GM12878 (cell line): ENCODE measurements at places on chromosomes 7 and 10.

DNA sequence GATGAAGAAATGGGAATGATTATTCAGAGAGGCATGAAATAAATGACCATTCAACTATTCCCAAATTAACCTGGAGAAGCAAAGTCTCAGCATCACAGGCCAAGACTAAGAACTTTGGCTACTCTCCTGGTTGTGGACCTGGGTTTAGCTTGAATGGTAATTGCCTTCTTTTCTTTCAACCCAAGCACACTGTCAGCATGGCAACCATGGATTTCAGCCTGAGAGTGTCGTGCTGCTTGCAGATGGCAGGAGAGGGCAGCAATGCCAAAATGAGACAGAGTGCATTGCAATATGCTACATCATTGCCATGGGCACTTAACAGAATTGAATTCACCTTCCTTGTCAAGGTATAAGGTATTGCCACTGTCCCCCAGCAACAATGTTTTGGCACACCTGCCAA is 767.2 kb downstream of the REEP3 start:
- DNase-seq, result no peak

DNA sequence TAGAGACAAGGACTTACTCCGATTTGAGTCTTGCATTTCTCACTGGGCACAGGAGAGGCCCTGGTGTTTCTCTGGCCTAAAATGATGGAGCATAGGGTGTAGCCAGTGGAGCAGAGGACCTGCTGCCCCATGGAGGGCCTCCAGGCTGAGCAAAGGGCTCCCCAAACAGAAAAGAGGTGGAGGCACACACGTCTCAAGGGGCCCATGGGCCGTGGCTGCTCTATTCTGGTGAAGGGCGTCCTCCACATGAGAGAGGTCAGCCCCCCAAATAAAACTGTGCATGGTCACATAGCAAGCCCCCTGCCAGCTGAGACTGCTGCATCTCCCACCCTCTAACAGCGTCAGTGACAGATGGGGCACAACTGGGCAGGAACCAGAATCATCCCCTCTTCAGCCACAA is 41.4 kb downstream of the MYO1G start:
- no peak for DNase-seq

GRCh38 chr7:70667406-70667805 is 464.5 kb upstream of the GALNT17 start:
- no peak for DNase-seq

GRCh38 chr7:139673230-139673629 is 104.6 kb downstream of the HIPK2 start:
- DNase-seq, result peak; percentile 90

- DNase-seq, result no peak
Measured at GRCh38 chr10:86401588-86402282, 35.1 kb upstream of the GRID1 start.

DNA sequence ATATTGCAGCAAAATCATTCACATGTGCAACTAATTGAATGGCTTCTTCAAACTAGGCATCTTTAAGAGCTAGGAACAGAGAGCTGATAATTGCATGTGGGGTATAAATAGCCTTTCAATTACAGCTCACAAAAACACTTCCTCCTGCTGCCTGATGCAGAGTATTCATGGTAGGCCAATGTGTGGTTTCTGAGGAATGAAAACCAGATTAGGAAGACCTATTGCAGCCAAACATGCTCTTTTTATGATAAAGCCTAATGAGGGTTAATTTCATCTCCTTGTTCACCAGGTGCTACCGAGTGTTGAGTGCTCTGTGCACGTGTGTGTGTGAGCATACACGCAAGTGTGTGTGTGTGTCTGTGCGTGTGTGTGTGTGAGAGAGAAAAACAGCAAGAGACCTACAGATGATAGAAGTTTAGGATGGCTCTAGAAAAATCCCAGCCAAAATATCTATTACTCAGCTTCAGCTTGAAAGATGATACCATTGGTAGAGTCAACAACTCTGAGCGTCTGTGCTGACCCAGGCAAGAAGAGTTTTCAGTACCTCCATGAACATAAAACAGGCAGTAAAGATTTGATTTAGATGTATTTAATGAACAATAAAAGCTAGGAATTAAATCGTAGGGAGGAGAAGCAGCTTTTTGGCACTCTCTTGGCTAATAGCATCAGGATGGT is 448.5 kb upstream of the ANKRD30A start:
- no peak for DNase-seq

DNA sequence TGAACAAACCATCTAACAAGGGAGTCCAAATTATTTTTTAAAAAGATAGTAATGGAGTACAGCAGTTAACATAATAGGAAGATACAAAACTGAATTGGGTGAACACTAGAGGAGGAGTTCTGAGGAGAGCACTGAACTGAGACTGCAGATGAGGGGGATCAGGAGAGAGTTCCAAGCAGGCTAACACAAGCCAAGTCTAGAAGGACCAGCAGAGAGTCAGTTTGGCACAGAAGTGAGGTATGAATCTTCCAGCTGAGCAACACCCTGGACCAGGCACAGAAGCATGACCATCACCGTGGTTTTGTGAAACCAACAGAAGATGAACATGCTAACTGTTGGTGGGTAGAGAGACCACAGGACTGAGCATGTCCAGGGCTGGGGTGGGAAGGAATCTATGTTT is 30.8 kb upstream of the PLCE1 start:
- DNase-seq, result no peak

GRCh38 chr10:58925381-58925780 is 251.1 kb upstream of the PHYHIPL start:
- no peak for DNase-seq

GRCh38 chr7:132177708-132178401 is 398.4 kb downstream of the PLXNA4 start:
- no peak for DNase-seq

GRCh38 chr7:136937436-136937835 is 69.0 kb downstream of the CHRM2 start:
- DNase-seq, result no peak

DNA sequence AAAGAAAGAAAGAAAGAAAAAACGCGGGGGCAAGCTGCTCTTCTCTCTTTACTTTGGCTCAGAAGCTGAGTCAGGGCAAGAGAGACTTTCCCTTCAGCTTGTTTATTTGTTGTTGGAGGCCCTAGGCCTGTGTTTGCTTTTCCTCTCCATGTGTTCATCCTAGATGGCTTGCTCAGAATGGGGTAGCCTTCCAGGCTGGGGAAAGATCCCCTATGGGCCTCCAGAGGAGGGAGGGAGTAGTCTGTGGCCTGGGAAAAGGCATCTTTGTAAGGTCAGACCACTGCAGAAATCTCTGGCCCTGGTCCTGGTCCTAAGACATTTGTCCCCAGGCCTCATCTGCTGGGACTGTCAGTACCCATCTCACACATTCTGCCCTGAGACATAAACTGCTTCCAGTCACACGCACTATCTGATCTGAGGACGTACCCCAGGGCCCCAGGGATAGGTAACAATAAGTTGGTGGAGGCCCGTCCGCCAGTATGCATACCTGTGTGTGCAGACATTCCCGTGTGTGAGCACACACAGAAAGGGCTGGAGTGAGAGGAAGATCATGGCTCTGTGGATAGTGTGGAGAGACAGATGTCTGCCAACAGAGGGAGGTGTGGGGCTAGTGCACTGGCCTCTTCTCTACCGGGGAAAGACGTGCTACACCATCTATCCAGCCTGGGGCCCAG is 4.9 kb upstream of the SCD start:
- DNase-seq, result no peak

DNA sequence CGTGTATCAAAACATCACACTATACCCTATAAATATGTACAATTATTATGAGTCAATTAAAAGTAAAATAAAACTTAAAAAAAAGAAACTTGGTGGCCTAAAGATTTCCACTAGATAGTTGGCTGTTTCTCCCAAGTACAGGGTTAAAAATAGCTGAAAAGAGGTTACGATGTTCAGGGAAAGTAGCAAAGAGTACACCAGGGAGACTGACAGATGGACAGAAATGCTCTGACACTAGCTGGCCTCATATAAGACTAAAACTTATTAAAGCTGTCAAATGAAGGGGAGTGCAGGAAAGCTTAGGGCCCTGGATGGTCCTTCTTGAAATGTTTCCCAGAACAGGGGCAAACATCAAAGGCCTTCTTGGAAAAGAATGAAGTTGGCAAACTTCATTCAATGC is 51.3 kb downstream of the TCAF1 start:
- no peak for DNase-seq

- DNase-seq, result no peak
Measured at GRCh38 chr10:100766693-100767421, 21.5 kb downstream of the PAX2 start.

DNA sequence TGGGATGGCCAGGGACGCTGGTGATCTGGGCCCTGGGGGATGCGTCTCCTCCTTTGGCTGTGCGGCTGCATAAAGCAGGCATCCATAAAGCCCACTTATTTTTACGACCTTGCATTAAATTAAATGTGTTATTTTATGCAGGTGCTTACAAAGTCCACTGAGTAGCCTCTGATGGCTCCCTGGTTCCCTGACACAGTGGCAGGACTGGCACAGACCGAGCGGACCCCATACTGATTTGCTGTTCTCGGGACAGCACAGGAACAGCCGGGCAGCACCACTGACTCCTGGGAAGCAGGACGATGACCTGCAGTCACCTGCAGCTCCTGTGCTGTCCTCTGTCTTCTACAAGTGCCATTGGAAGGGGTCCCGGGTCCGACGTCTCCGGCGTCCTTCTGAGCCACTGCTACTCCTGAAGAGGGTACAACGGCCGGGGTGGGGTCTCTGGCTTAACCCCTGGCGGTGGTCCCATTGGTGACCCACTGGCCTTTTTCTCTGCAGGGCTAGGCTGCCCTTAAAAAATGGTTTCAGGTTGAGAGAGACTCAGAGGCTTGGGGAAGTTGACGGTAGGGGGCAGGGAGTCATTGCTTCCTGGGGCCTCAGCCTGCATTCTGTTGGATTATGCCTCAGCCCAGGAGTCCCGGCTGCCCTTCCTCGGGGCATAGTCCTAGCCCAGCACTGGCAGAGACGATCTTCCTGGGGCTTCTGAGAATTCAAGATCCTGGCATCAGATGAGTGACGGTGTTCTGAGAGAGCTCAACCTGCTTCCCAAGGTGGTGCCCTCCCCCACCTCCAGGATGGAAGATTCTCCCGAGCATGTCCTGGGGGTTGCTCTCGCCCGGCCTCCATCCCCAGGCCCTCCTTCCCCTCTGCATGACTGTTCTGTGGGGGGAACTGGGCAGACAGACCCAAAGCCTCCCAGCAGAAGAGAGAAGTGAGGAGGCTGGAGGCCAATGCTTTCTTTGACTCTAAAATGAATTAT is 330.1 kb downstream of the ADARB2 start:
- no peak for DNase-seq

DNA sequence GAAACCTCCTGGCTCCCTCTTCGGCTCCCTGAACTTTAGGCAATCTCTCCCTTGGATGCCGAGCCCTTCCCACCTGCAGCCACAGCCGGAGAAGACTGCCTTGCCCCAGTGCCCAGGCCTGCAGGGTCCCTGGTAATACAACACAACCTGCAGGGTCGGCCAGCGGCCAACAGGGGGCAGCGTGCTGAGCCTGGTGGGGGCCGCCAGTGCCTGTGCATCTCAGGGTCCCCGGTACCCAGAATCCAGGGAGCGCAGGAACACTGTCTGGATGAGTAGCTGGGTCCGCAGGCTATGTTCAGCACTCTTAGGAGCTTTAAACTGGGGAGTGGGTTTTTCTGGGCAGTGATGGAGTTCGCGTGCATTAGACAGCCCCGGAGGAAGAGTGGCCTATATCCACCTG is 17.5 kb upstream of the C10orf71 start:
- DNase-seq, result no peak

DNA sequence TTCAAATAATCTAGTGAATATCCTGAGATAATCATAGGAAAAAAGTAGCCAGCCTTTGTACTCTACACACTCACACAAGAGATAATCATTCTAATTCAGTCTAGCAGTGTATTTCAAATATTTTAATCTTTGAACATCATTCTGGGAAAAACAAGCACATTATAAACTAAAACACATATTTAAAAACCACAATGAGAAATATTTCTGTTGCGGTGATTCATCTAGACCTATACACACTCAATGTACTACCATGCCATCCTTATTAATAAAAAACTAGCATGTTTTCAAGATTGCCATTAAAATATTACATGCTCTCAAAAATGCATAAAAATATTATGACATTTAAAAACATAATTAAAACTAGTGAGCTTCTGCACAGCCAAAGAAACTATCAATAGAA is 11.8 kb downstream of the COG5 start:
- DNase-seq, result no peak

DNA sequence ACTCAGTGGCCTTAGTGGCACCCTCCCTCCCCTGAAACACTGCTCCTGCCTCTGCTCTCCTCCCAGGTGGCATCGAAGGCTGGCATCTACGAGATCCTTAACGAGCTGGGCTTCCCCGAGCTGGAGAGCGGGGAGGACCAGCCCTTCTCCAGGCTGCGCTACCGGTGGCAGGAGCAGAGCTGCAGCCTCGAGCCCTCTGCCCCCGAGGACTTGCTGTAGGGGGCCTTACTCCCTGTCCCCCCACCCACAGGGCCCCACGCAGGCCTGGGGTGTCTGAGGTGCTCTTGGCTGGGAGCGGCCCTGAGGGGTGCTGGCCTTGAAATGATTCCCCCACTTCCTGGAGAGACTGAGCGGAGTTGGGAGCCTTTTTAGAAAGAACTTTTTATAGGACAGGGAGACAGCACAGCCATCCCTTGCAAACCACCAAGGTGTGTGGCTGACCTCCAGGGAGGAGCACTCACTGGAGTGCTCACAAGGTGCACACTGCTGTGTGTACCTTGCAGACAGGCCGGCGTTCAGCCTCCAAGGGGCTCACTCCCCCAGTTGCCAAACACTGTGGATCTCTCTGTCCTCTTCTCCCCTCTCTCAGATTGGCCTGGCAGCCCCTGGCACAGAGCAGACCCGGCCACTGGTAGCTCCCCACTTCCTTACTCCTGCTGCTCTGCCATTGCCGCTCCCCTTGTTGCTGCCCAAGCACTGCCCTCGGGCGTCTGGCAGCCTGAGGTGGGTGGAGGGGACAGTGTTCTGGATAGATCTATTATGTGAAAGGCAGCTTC is 35.8 kb downstream of the PRF1 start:
- no peak for DNase-seq

DNA sequence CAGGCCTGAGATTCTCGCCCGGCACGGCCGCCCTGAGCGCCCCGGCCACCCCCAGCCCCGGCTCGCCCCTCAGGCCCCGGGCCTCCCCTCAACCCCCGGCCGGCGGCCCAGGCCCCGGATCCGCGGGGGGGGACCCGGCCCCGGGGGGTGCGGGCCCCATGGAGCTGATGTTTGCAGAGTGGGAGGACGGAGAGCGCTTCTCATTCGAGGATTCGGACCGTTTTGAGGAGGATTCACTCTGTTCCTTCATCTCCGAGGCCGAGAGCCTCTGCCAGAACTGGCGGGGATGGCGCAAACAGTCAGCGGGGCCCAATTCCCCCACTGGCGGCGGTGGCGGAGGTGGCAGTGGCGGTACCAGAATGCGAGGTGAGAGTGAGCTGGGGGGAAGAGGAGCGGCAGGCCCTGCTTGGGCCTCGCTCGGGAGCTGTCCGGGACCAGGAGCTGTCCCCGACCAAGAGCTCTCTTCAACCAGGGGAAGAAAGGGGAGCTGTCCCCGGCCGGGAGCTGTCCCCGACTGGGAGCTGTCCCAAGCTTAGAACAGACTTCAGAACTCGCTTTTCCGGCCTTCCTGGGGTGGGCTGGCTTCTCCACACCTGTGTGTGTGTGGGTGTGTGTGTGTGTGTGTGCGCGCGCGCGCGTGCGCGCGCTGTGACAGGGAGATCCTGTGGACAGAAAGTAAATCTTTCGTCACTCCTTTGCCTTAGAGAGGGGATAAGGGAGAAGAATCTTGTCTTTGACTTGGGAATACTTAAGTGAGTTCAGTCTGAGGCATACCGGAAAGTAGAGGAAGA is 510 bp downstream of the ZSWIM8 start:
- DNase-seq, result no peak

- DNase-seq, result no peak
Measured at GRCh38 chr7:107605218-107605815, 25.3 kb downstream of the BCAP29 start.

- no peak for DNase-seq
Measured at GRCh38 chr10:119908166-119908565, 15.6 kb downstream of the SEC23IP start.
